BJ (cell line): ENCODE measurements at places on chromosomes 1 and 21.
A peak's percentile ranks its signal among the peaks of the same experiment; 100 is the strongest.

GRCh38 chr1:45319761-45320160 lies 6.9 kb upstream of the HPDL start:
- no peak for DNase-seq

GRCh38 chr21:31538816-31539215 lies 120.7 kb upstream of the SOD1 start:
- no peak for DNase-seq

DNA sequence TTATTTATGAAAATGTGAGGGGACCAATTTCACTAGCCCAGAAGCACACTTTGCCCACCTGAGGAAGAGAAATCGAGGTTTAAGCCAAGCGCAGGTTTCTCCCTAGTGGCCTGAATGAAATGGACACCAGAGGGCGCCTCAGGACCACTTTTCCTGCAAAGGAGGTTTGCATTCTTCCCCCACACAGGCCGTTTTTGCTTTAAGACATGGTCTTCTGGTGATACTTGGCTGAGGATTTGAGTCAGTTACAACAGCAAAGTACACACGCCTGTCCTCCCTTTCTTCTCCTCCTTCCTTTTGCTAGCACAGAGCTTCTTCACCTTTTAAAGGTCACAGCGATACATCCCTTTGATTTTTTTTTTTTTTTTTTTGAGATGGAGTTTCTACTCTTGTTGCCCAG lies 5.4 kb downstream of the PLA2G2E start:
- DNase-seq = no peak

DNA sequence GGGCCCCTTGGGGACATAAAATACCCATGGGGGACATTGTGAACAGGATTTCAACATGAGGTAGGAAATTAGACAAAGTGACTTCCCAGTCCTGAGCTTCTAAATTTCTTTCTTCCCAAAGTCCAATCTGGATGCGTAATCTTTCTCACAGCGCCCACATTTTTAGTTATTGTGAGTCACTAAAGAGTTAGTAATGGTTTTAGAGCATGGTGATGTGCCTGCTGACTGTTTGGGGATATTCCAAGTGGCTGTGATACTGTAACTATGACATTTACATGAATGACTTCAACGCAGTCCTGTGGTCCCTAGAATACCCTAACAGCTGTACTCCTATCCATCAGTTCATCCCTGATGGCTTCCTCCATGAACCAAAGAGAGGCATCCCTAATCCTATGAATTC lies 224.0 kb upstream of the COA6 start:
- no peak for DNase-seq

DNA sequence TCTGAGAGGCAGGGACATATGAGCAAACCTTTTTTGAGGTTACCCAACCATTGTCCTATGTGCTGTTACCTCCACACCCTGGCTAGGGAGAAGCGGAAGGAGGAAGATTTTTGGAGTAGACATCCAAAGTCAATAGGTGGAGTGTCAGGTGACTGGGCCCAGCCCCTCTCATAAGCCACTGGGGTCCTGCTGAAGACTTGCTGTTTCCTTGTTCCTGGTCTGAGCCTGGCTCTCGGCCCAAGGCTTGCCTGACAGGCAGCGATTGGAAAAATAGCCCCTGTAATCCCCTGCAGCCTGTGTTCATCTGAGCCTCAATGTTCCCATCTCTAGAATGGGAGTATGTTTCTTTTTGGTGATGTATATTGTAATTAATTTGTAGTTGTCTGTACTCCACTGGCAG lies 6.9 kb upstream of the PIGR start:
- no peak for DNase-seq

GRCh38 chr1:111406321-111406768 lies 21.2 kb downstream of the OVGP1 start:
- no peak for DNase-seq

DNA sequence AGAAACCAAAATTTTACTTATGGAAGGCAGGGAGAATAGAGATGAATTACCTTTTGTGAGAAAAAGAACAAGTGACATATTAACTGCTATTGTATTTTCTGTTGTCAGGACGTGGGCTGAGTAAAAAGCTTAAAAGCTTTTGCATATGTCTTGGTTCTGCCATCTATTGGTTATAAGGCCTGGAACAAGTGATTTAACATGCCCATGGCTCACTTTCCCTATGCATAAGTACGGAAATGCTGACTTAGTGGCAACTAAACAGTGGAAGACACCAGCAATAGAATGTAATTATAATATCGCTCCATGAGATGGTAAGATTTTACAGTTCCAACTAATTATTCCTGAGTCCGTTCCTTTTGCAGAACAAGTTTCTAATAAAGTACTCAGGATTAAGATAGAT lies 6.7 kb upstream of the CTSS start:
- DNase-seq = no peak

DNA sequence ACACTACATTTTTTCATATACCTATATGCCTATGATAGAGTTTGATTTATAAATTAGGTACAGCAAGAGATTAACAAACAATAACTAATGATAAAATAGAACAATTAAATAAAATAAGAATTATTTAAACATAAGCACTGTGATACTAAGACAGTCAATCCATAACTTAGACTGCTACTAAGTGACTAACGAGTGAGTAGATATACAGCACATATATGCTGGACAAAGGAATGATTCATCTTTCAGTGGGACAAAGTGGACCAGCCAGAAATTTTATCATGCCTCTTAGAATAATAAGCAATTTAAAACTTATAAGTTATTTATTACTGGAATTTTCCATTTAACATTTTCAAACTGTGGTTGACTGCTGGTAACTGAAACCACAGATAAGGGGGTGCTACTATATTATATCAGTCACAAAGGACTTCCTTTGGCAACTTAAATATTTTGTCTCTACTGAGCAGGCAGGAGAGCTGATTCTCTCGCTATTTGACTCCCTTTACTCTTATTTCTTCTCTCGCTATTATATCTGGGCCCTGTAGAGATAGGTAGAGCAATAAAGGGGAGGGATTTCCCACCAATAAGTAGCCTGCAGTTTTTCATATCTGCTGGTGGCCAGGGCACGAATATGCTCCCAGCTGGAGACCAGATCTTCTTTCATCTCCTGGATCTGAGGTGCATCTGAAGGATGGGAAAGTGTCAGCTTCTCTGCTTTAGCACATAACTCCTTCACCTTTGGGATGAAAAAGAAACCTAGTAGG lies 10.8 kb downstream of the SPTA1 start:
- no peak for DNase-seq

DNA sequence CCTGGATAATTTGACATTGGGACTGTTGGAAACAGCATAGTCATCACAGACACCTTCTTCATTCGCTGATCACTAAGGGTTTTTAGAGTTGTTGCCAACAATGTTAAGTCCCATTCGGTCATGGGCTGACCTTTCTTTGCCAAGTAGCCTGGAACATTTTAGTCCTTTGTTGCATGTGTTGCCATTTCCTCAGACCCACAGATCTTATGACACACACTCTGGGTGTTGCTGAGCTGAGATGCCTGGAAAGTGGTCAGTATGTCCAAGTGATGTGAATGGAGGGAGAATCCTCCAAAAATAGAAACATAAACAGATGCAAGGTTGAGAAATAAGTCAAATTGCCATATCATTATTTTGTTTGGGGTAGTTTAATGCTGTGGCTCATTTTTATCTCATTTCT lies 61.5 kb upstream of the GJA5 start:
- peak; percentile 35 for DNase-seq

DNA sequence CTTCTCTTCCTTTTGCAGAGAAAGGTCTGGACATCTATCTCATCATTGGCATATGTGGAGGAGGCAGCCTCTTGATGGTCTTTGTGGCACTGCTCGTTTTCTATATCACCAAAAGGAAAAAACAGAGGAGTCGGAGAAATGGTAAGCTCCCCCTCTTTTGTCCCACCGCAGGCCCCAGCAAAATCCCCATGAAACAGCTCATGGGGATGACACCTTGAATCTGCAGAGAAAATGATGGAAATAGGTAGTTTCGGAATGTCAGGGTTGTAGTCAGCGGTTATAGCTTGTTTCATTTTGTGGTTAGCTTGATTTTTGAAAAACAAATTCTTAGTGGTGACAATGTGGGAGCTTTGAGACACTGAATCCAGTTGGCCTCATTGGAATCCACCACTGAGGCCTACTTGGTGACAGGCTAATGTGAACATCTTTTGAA lies 10.3 kb downstream of the CD2 start:
- no peak for DNase-seq

GRCh38 chr21:32514275-32515055 lies 70.9 kb downstream of the TCP10L start:
- DNase-seq = no peak

GRCh38 chr1:52098139-52098871 lies 42.2 kb downstream of the BTF3L4 start:
- no peak for DNase-seq

- DNase-seq = no peak
Measured at GRCh38 chr1:83762416-83762815, 236.5 kb downstream of the TTLL7 start.
